ENCODE measurements at places on chromosomes 11 and 22.

- DNase-seq = no peak
Measured at GRCh38 chr22:40265783-40266182, 80.5 kb upstream of the ADSL start.

DNA sequence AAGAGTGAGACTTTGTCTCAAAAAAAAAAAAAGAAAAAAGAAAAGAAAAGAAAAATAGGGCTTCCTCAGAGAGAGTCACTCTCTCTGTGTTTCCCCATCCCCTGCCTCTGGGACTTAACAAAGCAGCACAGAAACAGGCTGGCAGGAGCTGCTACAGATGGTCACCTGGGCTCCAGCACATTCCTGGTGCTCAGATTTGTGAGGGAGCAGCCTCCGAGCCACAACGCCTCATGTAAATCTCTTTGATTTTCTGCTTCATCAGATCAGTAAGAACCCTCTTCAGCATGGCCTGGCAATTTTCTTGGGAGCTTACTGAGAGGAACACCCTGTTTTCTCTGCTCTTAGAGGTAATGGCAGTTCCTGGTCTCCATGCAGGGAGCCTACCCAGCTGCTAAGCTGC lies 15.2 kb upstream of the LDHA start:
- no peak for DNase-seq

- DNase-seq = peak; percentile 61
Measured at GRCh38 chr11:119065369-119065768, 2.2 kb upstream of the VPS11 start.

GRCh38 chr11:439315-440064 lies 2.3 kb downstream of the ANO9 start:
- DNase-seq = no peak

- DNase-seq = peak; percentile 11
Measured at GRCh38 chr11:101583251-101584128, at the start of gene TRPC6. TRPC6 (minus strand) TSS chr11:101584007; CDS start chr11:101583503, 504 bp downstream.

- DNase-seq = peak; percentile 61
Measured at GRCh38 chr11:109785714-109786113, 307.5 kb upstream of the ZC3H12C start.

DNA sequence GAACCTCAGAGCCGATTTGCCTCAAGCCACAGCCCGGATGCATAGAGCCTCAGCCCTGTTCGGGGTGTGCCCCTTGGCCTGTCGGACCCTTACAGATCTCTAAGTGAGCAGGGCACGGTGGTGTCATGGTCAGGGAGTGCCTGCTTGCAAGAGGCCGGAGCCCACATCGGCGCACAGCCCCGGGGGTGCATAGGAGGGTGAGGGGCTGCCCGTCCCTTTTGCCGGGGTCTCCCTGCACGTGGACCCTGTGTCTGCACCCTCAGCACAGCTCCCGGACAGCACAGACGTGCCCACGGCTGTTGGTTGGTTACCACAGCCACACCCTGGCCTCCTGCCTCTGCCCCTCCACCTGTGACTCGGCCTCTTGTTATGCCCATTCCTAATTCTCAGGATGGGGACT lies 6.5 kb downstream of the RAB36 start:
- DNase-seq = no peak

GRCh38 chr11:103418014-103418413 lies 308.8 kb downstream of the DYNC2H1 start:
- DNase-seq = no peak

DNA sequence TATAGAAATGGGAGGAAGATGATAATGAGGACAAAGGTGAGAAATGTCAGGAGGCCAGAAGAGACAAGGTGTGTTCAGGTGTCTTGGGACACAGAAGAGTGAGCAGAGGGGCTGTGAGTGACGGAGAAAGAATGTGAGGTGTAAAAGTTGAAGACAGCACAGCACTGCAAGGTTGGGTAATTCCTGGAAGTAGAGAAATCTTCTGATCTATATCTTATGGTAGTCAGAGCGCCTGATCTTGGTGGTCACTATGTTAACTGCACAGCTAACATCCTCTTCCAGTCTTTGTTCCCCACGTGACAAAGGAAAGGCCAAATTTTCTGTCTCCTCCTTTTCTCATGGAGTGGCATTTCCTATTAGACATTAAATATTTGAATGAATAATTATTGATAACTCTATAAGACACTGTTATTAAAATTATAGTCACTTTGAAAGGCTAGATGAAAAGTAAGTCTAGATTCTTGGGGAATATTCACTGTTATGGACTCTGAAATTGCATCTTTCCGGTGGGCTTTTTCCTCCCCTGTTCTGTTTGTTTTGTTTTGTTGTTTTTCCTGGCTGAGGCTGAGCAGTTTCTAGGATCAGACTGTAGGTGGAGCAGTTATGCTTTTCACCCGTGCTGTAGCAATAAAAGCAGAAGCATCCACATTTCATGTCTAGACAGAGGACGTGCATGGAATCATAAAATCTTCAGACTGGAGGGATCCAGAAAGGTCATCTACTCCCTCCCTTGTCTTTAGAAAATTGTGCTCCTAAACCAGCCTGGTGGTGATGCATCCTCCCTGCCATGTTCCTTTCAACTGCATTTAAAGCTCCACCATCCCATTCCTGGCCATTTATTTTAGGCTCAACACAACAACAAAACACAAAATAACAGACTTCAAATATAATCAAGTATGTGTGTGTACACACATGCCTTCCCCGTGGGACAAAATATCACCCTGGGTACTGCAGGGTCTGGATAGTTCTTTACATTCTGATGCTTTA lies 26.6 kb downstream of the SC5D start:
- peak; percentile 55 for DNase-seq

GRCh38 chr11:8293171-8293570 lies 29.5 kb upstream of the LMO1 start:
- no peak for DNase-seq

- DNase-seq = no peak
Measured at GRCh38 chr11:29780756-29781155, 236.1 kb downstream of the KCNA4 start.

- DNase-seq = no peak
Measured at GRCh38 chr22:39282645-39283321, 36.6 kb downstream of the RPL3 start.

- DNase-seq = peak; percentile 59
Measured at GRCh38 chr11:121534131-121535093, 81.6 kb upstream of the SORL1-AS1 start.

- peak; percentile 59 for DNase-seq
Measured at GRCh38 chr11:13183094-13183825, 94.3 kb upstream of the BMAL1 start.

DNA sequence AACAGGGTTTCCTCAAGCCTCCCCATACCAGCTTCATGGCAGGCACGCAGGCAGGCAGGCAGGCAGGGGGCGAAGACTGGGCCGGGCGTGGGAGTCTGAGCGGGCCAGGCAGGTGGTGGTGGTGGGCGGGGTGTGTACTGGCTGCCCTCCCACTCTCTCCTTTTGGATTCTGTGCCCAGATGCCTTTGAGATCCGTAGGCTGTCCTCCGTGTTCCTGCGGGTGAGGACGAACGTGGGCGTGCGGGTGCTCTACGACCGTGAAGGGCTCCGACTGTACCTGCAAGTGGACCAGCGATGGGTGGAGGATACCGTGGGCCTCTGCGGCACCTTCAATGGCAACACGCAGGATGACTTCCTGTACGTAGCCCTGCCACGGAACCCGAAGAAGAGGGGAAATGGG lies 23.0 kb downstream of the OTOG start:
- no peak for DNase-seq
